Activated CD8-positive, alpha-beta memory T cell treated with anti-CD3 and anti-CD28 coated beads for 36 hours (primary cell): ENCODE measurements at places on chromosomes 2 and 18. TPM values are rescaled to one million over a fixed set of nuclear protein-coding genes. Genes with fewer than 3 reads are reported as not detected.

Gene UGT1A10
- total RNA-seq, result not detected

Gene RHOB
- total RNA-seq, result 43.8 TPM

Gene SLC9A2
- total RNA-seq, result not detected

Gene SATB2
- 0.15 TPM for total RNA-seq

Gene MC4R
- total RNA-seq, result not detected

Gene STPG4
- total RNA-seq, result 0.32 TPM

Gene CYTIP
- 247 TPM for total RNA-seq

Gene LAMA3
- total RNA-seq, result 0.17 TPM

Gene SLC35F6
- 8.3 TPM for total RNA-seq

Gene SKOR2
- not detected for total RNA-seq

Gene NOL4
- not detected for total RNA-seq

Gene PROM2
- 0.25 TPM for total RNA-seq

Gene FANCL
- 27.1 TPM for total RNA-seq

Gene PTH2R
- total RNA-seq, result 0.08 TPM

Gene SEPTIN10
- 0.65 TPM for total RNA-seq

Gene TRIM43
- total RNA-seq, result not detected

Gene RAD51AP2
- total RNA-seq, result not detected

Gene TRPM8
- total RNA-seq, result not detected

Gene ITGB6
- total RNA-seq, result not detected

Gene ZNF385B
- not detected for total RNA-seq

Gene ACMSD
- not detected for total RNA-seq

Gene TOGARAM2
- total RNA-seq, result 6.4 TPM

Gene VWA3B
- not detected for total RNA-seq

Gene TAF4B
- 17.8 TPM for total RNA-seq

Gene ANKRD30BL
- not detected for total RNA-seq

Gene KIF1A
- total RNA-seq, result 3.4 TPM

Gene STARD6
- total RNA-seq, result 0.23 TPM

Gene DBI
- total RNA-seq, result 169 TPM

Gene SH3BP4
- total RNA-seq, result not detected

Gene THAP4
- 57.3 TPM for total RNA-seq

Gene UGT1A3
- not detected for total RNA-seq

Gene POMC
- 5.8 TPM for total RNA-seq

Gene EPAS1
- 7.0 TPM for total RNA-seq

Gene ARHGEF33
- total RNA-seq, result 0.42 TPM

Gene TMEM169
- total RNA-seq, result 0.55 TPM

Gene CCDC74B
- total RNA-seq, result 1.1 TPM

Gene ID2
- total RNA-seq, result 125 TPM

Gene AQP12A
- total RNA-seq, result not detected

Gene NEU4
- total RNA-seq, result not detected

Gene ANKRD44
- total RNA-seq, result 119 TPM

Gene LYG2
- total RNA-seq, result not detected

Gene SERPINB10
- total RNA-seq, result not detected

Gene ABCB11
- total RNA-seq, result not detected

Gene ITGA4
- 127 TPM for total RNA-seq

Gene FECH
- 31.8 TPM for total RNA-seq

Gene RGPD4
- total RNA-seq, result 0.67 TPM

Gene RAX
- total RNA-seq, result not detected

Gene ANTXR1
- total RNA-seq, result 0.38 TPM

Gene EVX2
- not detected for total RNA-seq

Gene PTPRN
- 0.04 TPM for total RNA-seq

Gene GKN2
- not detected for total RNA-seq

Gene GNLY
- total RNA-seq, result 22.1 TPM

Gene LYG1
- total RNA-seq, result 0.86 TPM

Gene TDRD15
- not detected for total RNA-seq

Gene MSTN
- not detected for total RNA-seq

Gene COL4A3
- not detected for total RNA-seq

Gene TTR
- total RNA-seq, result not detected

Gene CGREF1
- total RNA-seq, result 4.7 TPM

Gene PAX8
- total RNA-seq, result 2.5 TPM

Gene SPATA3
- total RNA-seq, result 0.44 TPM
